Upper lobe of left lung (tissue), 6 donors: ENCODE measurements at places on chromosomes 6 and 20.

DNA sequence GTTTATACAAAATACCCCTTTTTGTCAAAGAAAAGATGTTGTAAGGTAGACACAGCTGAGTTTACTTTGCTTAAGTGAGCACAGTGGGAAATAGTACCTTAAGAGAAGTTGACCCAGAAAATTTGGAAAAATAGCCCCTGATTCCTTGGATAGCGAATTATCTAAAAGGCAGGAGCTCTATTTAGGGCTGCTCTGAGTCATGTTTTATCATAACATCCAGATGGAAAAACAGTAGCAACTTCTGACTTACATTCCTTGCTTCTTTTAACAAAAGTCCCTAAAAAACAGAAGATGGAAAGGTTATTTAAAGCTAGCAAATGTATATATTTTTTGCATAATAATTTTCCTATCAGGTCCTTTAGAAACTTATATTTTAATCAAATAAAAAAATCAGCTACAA is 59.0 kb downstream of the THEMIS start:
- DNase-seq = no peak

DNA sequence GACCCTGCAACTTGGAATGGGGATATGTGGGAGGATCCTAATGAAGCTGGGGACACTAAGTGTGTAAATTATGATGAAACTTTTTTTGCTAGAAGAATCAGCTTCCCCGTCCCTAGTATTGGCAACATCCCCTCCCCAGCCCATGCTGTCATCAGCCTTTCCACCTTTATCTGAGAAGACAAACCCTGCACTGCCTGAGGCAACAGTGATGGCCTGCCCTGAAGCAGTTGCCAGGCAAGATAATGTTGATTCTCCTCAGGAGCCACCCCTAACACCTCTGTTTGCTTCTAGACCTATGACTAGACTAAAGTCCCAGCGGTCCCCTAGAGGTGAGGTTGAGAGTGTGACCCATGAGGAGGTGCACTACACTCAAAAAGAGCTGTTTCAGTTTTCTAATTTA is 27.1 kb downstream of the MICA start:
- no peak for DNase-seq

DNA sequence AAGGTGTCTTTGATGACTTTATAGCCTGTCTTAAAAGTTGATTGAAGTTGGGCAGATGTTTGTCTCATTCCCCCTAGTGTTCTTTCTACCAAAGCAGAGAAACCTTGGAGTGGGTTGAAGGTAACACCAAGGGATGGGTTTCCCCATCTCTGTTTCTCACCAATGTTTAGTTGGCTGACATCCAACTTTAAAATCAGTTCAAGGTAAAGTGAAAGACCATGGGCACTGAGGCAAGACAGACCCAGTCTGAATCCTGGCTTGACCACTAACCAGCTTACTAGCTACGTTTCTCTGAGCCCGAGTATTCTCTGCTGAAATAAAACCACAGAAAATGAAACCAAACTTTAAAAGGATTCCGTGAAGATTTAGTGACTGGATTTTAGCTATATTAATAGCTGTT is 258.9 kb downstream of the KIF16B start:
- no peak for DNase-seq

DNA sequence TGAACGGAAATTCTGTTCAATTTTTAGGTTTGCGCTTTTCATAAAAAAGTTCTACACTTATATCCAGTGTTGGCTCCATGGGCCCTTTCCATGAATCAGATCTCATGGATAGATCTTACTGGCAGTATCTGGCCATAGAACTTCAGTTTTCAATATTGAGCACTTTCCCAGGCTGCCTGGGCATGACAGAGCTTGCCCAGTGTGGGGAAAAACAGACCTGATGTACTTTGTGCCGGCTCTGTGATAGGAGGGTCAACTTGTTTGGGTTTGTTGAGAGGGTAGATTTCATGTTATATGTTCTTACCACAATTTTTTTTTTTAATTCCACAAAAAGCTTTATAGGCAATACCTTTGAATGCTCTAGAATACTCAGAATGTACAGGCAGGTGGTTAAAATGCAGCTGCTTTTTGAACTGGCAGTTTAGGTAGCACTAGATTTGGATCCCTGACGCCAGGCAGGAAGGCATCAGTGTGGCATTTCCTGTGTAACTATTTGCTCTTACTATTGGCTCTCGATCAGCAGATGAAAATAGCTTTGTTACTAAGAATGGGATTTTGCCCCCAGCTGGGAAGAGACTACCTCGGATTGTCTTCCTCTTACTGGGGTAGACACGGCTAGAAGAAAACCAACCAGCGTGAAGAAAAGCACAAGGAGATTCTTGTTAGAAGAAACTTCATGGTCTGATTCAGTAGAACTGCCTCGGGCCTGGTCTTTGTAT is 404.9 kb upstream of the SOX4 start:
- no peak for DNase-seq

DNA sequence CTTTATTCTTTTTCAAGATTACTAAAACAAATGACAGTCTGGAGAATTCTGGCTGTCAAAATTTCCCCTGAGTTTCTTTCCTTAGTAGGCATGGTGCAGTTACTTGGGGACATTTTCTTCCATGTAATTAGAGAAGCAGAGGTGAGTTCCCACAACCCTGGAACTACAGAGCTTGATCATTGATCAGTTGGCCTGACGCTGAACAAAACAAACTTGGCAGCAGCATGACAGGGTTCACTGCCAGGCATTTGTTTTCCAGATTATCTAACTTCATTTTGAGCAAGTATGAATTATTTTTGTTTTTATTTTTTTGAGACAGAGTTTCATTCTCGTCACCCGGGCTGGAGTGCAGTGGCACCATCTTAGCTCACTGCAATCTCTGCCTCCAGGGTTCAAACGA is 22.6 kb downstream of the IYD start:
- no peak for DNase-seq
